ENCODE measurements at places on chromosomes 7 and 10.

DNA sequence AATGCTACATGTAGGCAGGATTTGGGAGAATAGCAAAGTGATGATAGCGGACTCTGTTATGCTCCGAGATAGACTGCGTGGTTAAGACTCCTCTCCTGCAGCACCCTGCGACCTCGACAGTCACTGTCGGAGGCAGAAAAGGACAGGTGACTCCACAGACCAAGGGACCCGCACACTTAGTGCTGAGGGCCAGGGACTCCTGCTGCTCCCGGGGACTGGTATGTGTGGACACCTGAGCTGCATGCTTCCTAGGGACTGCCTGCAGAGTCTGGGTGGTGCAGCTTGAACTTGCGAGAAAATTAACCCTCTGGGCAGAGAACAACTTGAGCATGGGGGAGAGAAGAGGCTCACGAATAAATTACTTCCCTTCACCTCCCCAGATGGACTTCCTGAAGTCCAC lies 407.1 kb upstream of the PFKP start:
- DNase-seq = no peak

- DNase-seq = no peak
Observed at GRCh38 chr10:69538461-69538860, 34.8 kb downstream of the NEUROG3 start.

DNA sequence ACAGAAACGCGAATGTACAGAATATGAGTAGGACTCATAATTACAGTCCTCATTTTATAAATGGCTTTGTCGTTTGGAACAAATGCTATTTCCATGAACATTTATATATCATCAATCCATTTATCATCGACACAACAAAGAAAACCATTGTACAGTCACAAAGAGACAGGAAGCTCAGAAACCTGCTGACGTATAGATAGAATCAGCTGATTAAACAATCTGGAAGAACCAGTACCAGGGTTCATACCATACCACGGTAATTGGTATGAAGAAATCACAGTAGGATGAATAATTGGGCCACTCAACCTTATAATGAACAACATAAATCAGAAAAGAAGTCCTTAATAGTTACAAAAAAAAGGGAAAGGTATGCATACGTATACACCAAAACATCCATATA lies 295.0 kb downstream of the PARD3 start:
- DNase-seq = no peak

DNA sequence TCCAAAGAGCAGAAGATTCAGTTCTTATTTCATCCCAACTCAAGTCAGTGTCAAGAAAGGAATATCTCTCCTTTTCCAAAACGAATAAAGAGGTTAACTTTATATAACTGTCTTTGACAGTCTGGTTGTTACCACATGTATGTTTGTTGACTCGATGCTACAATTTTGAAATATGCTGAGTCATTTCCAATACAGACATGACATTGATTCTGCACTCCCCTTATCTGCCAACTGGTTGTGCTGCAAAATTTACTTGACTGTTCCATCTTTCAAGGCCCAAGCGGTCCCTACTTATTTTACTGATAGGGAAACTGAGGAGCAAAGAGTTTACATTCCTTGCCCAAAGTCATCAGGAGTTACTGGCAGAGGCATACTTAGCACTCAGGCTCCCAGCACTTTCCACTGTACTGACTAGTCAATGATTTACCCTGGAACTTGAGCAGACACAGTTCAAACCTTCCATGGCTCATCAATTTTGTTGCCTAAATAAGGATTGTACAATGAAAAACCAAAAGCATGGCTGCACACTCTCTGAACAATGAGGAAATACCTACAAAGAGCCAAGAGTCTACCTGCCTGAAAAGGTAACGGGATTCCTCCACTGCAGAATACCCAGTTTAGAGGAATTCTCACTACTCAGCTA lies 52.8 kb downstream of the ABLIM1 start:
- DNase-seq = no peak

- DNase-seq = no peak
Observed at GRCh38 chr10:128709686-128710085, 583.5 kb upstream of the MKI67 start.

GRCh38 chr7:43625453-43625852 lies 42.5 kb downstream of the STK17A start:
- no peak for DNase-seq

DNA sequence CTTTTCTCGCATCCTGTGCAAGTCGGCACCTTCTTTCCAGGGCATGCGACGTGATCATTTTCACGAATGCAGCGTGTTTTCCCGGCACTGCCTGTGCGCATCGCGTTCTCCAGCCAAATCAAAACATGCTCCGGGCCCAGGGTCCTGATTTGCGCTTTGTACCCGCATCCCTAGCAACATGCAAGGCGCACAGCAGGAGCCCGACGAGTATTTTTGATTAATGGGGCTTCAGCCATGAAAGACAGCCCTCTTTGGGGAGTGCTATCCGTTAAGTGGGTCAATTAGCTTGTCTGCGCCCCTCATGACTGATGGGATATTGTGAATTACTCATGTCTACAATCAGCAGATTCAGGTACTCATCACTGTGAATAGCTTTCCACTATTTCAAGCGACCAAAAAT lies 243.3 kb upstream of the RNF32 start:
- DNase-seq = no peak

DNA sequence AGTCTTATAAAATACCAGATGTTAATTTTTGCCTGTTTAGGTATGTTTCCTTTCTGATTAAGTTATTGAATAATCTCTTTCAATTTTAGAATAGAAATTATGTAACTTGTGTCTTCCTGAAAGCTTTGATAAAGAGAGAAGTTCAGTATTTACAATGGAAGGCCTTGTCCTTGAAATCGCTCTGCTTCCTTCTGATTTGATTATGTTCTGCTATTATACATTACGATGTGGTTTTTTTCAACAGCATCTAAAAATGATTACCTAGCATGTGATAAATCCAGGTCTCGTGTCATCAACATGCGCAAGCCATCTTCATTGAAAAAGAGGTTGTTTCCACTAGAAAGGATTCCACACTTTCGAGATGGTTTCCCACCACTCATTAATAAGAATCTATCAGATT lies 96.5 kb upstream of the SLC26A5 start:
- DNase-seq = no peak

DNA sequence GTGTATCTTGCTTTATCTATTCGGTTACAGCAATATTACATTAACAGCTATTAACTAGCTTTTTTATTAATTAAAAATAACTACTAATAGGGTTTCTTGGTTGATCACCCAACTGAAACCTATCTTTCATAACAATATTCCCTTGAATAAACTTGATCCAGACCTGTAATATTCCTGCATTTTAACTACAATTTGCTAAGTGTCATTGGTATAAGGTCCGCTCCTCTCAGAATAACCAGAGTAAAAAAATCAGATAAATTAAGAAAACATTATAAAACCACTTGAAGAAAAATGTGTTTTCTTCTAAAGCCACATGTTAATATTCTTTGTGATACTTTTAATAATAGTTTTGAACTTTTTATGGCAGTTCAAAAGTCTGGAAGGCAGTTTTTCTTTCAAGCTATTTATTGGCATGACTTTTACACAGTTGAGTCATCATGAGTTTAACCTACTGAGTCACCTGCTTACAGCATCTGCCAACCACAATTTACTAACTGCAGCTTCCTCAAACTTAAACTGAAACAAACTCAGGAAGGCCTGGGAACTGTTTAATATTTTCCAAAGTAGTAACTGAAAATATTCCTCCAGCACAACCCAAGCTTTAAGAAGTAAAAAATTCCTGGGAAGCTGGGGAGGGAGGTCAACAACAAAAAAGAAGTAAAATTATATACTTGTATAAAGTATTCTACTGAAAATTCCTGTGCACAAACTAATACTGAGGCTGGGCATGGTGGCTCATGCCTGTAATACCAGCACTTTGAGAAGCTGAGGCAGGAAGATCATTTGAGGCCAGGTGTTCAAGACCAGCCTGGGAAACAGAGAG lies 103.2 kb downstream of the NRBF2 start:
- no peak for DNase-seq

DNA sequence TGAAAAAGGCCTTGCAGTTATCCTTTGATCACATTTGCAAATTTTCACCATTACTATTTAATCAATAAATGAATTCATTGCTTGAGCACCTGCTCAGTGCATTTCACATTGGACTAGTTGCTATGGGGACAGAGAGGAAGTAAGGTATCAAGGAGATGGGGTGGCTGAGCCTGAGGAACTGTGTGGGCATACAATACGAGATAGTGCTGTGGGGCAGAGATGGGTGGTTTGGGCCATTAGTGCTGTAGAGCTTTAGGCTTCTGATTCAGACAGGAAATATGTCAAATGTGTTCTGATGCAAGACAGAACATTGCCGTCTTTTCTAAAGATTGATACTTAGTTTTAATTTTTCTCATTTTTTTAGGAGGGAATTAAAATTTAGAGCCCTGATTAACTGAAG lies 13.2 kb downstream of the ITGB8 start:
- no peak for DNase-seq

DNA sequence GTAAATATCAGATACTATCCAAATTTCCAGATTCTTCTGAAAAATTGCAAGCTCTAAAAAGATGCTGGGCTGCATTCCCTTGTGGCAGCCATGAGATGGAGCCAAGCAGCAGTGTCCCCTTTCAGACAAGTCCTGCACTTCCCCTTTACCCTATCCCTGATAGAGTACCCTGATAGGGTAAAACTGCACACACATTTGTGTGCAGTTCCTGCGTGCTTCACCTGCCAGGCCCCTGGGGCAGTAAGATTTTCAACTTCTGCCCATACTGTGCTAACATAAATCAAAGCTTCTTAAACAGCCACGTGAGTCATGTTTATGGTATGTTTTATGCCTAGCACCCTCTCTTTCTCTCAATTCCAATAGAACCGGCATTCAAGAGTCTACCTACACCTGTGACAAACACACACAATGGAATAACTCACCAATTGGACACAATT lies 52.2 kb downstream of the IFIT5 start:
- no peak for DNase-seq

DNA sequence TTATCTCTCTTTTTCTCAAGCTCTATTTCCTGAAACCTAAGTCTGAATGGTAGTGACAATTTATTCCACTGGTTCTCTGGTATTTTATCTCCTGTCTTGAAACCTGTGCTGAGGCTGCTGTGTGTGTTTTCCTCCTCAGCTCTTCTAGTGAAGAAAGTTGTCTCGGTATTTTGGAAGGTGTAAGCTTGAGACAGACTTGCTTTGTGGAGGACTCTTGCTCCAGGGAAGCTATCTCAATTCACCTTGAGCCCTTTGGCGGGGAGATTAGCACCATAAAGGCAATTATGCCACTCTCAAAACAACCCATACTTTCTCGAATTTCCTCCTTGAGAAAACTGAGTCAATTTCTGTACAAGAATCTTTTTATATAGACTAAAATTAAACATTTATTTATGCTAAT lies 141.6 kb downstream of the THSD7A start:
- no peak for DNase-seq

- no peak for DNase-seq
Observed at GRCh38 chr10:100184840-100185239, 989 bp downstream of the ERLIN1 start.

- DNase-seq = no peak
Observed at GRCh38 chr7:136293272-136293671, 316.1 kb upstream of the MTPN start.

GRCh38 chr10:73262105-73262730 lies 9.8 kb upstream of the MRPS16 start:
- DNase-seq = no peak

GRCh38 chr7:113698556-113699220 lies 220.1 kb downstream of the PPP1R3A start:
- DNase-seq = no peak

DNA sequence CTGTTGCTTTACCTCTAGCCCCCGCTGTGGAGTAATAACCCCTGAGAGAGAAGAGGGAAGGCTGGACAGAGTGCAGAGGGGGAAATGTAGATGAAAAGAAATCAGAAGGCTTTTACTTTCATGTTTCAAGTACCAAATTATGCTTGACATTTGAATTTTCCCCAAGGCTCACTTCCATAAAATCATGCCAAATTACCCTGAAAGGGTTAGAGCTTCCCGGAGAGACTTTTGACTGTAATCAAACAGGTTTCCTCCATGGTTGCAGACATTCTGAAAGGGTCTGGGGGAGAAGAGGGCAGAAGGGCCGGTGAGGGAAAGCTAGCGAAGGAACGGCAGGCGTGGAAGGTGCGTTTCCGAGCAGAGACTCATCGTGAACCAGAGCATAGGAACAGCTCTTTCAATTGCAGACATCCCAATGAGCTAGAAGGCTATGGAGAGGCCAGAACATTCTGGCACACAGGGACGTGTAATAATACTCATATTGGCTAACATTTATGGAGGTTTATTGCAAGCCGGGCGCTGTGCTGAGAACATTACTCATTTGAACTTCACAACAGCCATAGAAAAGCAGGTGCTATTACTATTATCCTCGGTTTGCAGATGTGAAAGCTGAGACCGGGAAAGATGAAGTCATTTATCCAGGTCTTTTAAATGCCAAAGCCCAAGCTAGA lies 620.8 kb upstream of the AUTS2 start:
- no peak for DNase-seq

GRCh38 chr10:1670541-1671365 lies 66.6 kb downstream of the ADARB2 start:
- DNase-seq = no peak

DNA sequence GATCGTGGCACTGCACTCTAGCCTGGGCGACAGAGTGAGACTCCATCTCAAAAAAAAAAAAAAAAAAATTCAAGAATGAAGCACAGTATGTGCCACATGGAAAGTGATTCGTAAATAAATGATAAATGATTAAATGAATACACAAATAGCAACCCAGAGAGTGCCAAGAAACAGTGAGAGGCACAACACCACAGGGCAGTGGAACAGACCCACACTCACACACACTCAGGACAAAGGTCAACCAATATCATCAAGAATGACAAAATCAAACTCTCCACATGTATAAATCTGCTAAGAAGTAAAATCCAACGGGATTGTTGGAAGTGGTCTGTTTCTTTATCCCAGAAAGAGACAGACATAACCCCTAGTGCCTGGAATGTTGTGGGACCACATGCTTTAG lies 77.4 kb downstream of the HTR7 start:
- DNase-seq = no peak

- no peak for DNase-seq
Observed at GRCh38 chr10:56928714-56929113, 567.7 kb upstream of the ZWINT start.

DNA sequence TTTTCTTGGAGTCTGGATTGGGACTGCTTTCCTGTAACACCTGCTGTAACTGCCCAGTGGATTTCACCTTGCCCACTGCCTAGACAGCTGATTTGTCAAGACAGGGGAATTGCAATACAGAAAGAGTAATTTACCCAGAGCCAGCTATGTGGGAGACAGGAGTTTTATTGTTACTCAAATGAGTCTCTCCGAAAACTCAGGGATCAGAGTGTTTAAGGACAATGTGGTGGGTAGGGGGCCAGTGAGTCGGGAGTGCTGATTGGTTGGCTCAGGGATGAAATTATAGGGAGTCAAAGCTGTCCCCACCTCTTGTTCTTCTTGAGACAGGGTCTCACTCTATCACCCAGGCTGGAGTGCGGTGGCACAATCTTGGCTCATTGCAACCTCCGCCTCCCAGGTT lies 25.2 kb upstream of the BNIP3 start:
- no peak for DNase-seq

- no peak for DNase-seq
Observed at GRCh38 chr10:94571528-94571927, 25.9 kb downstream of the HELLS start.

Measured in activated CD4-positive, alpha-beta T cell treated with anti-CD3 and anti-CD28 coated beads for 1 hour (primary cell).